Renal pelvis (tissue), 12 donors: ENCODE measurements at places on chromosomes 4 and X. TPM values are rescaled to one million over a fixed set of nuclear protein-coding genes. Genes with fewer than 3 reads are reported as not detected.

DNA sequence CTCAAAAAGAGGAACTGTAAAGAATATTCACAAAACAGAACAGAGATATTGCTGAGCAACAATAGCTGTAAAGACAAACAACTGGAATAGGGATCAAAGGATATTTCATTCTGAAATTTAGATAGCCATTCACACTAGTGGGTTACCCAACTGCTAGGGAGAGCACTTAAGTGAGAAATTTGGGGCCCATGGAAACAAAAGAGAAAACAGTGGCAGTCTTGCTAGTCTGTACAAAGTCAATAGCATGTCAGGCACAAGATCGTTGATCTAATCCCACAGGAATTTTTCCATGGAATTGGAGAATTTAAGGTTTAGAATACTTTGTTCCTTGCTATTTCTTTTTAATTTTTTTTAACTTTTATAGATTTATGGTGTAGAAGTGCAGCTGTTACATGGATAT is 467.0 kb downstream of the PCDH18 start:
- DNase-seq = no peak

Gene FAM133A
- 0.10 TPM for polyA plus RNA-seq

Gene TREX2
- polyA plus RNA-seq = 0.48 TPM

GRCh38 chr4:118869808-118870342 is 18.8 kb upstream of the SYNPO2 start:
- DNase-seq = peak; percentile 24

Gene GABRA4
- polyA plus RNA-seq = 0.22 TPM

GRCh38 chr4:55255179-55255578 is 90.9 kb upstream of the SRD5A3 start:
- DNase-seq = no peak

GRCh38 chr4:125225806-125226205 is 88.9 kb upstream of the FAT4 start:
- no peak for DNase-seq

Gene CPZ
- 20.5 TPM for polyA plus RNA-seq

Gene FANCB
- polyA plus RNA-seq = 3.5 TPM

Gene AADAT
- polyA plus RNA-seq = 31.8 TPM

Gene ARHGAP6
- polyA plus RNA-seq = 13.4 TPM
